ENCODE measurements at places on chromosomes 1 and 21. TPM values are rescaled to one million over a fixed set of nuclear protein-coding genes. Genes with fewer than 3 reads are reported as not detected.

The S100A7A gene
- not detected for total RNA-seq

The C8B gene
- total RNA-seq = not detected

The THEM4 gene
- total RNA-seq = 15.7 TPM

The TSNAX gene
- 31.8 TPM for total RNA-seq

The LCE2A gene
- not detected for total RNA-seq

The INSRR gene
- not detected for total RNA-seq

The IGFN1 gene
- total RNA-seq = 0.15 TPM

The PTPRC gene
- total RNA-seq = 0.15 TPM

The SPRR2E gene
- not detected for total RNA-seq

The PADI4 gene
- total RNA-seq = not detected

The APCS gene
- not detected for total RNA-seq

The GBP7 gene
- total RNA-seq = not detected

The RGS21 gene
- total RNA-seq = not detected

The RBM11 gene
- total RNA-seq = 0.91 TPM

The UBL4B gene
- total RNA-seq = not detected

The FGR gene
- not detected for total RNA-seq

The S100A9 gene
- not detected for total RNA-seq

The RO60 gene
- total RNA-seq = 142 TPM

The LENEP gene
- total RNA-seq = not detected

The CD48 gene
- total RNA-seq = not detected

The ATG4C gene
- total RNA-seq = 6.8 TPM

The HP1BP3 gene
- total RNA-seq = 317 TPM

The OR2L13 gene
- total RNA-seq = not detected

The FAM163A gene
- under 0.01 TPM for total RNA-seq

The CLDN17 gene
- not detected for total RNA-seq

The LCE1C gene
- total RNA-seq = not detected

The CFHR5 gene
- not detected for total RNA-seq

The CLEC20A gene
- total RNA-seq = not detected

The APOBEC4 gene
- total RNA-seq = not detected

The NPPB gene
- total RNA-seq = not detected

The CSMD2 gene
- 0.15 TPM for total RNA-seq

The GCSAML gene
- total RNA-seq = not detected

The ALPL gene
- not detected for total RNA-seq

The MYCL gene
- 2.3 TPM for total RNA-seq

The CAMK2N1 gene
- 0.97 TPM for total RNA-seq

The SPRR4 gene
- total RNA-seq = not detected

The RNU1-2 gene
- total RNA-seq = under 0.01 TPM

The TMIGD3 gene
- total RNA-seq = 0.32 TPM

The RXFP4 gene
- total RNA-seq = not detected

The MTARC2 gene
- total RNA-seq = 5.8 TPM

The SH2D2A gene
- total RNA-seq = 0.97 TPM

The C8A gene
- total RNA-seq = not detected

The ZMYND12 gene
- total RNA-seq = 0.32 TPM

The XCL2 gene
- not detected for total RNA-seq

The REN gene
- total RNA-seq = not detected

The SPATA46 gene
- total RNA-seq = not detected

The IL6R gene
- 4.1 TPM for total RNA-seq

The C1orf53 gene
- 3.2 TPM for total RNA-seq
